ENCODE measurements at places on chromosomes 7 and 10.

DNA sequence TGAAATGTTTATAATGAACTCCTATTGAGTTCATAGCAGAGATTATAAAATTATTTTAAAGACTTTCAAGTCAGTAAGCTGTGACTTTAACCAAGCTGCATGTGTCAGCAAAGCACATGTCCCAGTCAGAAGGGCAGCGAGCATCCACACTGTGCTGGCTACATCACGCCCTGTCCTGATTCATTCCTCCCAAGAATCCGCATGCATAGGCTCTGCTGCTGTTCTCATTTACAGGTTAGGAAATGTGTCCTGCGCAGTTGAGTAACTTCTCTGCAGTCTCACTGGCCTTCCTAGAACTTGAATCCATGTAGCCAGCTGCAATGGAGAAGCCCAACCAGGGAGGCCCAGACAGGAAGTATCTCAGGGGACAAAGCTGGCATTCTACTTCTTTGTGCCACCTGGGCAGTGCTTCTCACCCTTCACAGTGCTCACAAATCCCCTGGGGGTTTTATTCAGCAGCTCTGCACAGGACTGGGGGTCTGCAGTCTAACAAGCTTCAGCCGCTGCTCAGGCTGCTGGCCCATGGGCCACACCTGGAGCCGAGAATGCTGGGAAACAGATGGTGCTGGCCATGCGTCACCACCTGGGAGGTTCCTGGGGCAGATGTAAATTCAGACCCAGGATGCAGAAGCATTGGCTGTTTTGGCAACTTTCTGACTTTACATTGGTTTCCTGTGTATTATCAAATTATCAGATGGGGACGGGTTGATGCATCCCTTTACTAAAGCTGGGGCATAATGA lies 192.8 kb upstream of the GDF10 start:
- DNase-seq = no peak

DNA sequence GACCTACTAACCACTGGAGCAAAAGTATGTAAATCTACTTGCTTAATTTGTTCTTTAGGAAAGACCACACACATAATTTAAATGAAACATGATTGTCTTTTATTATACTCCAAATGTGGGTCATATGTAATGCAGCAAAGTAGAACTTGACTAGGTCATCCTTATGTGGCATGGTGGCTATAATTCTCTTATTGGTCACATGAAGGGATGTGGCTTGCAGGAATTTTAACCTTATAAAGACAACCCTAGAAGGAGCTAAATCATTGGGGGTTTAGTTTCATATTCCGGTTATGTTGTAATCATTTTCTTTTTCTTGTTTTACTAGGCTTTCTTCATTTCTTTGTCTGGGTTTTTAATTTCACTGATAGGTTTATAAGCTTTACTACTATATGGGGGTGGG lies 93.9 kb downstream of the SEPTIN7 start:
- DNase-seq = no peak

GRCh38 chr7:29469281-29469680 lies 94.4 kb upstream of the PRR15 start:
- no peak for DNase-seq

GRCh38 chr7:24191362-24191761 lies 92.6 kb upstream of the NPY start:
- DNase-seq = no peak

GRCh38 chr10:13648425-13648824 lies 61.7 kb downstream of the PRPF18 start:
- DNase-seq = no peak

GRCh38 chr10:101063548-101064414 lies 2.0 kb downstream of the KAZALD1 start:
- DNase-seq = no peak

DNA sequence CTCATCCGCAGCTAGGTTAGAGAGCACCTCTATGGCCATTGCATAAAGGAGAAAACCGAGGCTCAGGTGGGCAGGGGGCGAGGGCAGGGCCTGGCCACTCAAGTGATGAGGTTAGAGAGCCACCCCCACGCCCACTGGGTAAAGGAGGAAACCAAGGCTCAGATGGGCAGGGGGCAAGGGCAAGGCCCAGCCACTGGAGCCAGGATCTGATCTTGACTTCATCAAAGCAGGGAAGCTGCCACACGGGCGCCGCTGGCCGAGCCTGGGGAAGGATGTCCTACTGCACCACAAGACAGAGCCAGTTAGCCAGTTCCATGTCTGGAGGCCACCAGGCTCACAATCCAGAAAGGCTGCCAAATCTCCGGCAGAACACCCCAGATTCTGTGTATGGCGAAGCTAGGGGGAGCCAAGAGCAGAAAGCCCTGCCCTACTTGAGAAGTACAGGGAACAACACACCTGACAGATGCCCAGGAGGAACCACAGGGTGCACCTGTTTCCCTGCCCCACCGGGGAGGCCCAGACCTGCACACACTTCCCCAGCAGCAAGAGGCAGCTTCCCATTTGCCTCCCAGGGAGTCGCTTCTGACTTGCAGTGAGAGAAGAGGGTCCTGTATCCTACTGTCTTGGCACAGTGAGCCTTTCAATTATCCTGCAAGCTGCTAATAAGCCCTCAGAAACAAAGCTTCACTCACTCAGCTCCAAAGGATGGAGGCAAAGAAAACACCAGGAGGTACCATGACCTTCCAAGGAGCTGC lies 101.9 kb downstream of the TNS3 start:
- DNase-seq = no peak

- DNase-seq = no peak
These were observed 8.0 kb downstream of the GET4 start for GRCh38 chr7:884191-885003.

DNA sequence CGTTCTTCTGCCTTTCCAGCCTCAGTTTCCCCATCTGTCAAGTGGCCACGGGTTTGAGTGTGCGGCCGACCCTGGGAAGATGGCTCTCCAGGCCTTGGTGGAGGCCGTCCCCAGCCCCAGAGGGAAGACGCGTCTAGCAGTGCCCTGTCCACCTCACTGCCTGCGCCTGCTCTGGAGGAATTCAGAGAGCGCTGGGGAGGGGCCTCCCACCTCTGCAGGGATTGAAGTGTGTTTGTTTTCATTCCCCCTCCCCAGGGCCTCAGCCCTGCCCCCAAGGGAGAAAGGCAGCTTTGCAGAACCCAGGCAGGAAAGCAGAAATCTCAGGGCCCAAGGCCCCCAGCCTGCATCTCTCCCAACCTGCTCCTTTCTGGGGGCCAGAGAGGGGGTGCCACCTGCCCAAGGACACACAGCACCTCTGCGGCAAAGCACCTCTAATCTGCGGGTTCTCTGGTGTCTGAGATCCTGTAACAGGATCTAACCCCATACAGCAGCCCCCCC lies 91.0 kb downstream of the MICALL2 start:
- DNase-seq = no peak

GRCh38 chr7:104914421-104914820 lies 99.6 kb upstream of the KMT2E start:
- DNase-seq = no peak

DNA sequence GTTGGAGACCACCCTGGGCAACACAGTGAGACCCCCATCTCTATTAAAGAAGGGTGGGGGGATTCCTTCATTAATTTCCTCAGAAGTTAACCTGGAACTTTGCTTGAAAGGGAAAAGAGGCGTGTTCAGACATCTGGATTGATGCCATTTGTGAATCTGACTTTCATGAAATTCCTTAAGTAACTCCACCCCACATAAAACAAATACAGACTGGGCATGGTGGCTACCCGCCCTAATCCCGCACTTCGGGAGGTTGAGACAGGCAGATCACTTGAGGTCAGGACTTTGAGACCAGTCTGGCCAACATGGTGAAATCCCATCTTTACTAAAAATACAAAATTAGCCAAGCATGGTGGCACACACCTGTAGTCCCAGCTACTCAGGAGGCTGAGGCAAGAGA lies 75.0 kb downstream of the EEPD1 start:
- DNase-seq = no peak

- no peak for DNase-seq
These were observed 139.8 kb upstream of the NAMPT start for GRCh38 chr7:106424476-106425016.

DNA sequence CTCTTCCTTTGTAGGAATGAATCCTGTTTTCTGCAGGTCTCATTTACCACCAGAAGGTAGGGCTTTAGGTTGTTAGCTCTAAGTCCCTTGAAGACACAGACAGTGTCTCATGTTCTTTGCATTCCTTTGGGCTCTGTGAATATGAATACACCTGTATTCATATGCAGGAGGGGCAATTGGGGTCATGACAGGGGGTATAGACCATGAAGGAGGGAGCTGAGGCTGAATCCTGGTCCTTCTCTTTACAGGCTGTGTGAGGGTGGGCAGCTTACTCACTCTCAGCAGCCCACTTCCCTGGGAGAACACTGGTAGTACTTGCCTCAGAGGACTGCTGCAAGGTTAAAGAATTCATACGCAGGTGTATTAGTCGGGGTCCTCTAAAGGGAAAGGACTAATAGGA lies 267.2 kb upstream of the MGMT start:
- no peak for DNase-seq

GRCh38 chr7:150515248-150516147 lies 826 bp downstream of the GIMAP7 start:
- DNase-seq = no peak

DNA sequence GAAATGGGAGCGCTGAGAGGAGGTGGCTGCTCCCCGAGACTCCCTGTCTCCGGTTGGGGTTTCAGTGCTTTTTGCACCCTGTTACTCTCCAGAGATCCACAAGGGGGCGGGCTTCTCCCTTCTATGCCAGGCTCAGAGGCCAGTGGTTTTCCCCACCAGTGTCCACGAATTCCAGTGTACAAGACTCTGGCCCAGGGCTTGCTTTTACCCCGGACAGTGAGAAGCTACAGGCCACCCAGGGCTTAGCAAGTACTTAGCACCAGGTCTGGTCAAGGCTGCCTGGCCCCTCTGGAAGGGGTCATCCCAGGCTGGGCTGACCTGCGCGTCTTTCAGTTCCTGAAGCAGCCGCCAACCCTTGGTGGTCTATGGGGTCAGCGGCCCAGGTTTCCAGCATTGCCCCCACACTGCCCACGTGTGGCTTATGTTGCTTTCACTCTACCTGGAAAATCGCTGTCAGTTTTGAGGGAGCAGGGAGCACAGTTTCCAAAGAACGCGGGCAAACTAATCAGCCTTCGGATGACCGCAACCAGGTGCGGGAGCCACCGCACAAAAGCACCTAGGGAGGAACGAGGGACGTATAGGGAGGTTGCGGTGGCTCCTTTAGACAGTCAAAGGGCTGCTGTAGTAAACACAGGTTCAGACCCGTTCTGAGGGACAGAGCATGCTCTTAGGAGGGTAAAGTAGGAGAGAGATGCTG lies 6.8 kb downstream of the CYP26A1 start:
- peak; percentile 44 for DNase-seq

DNA sequence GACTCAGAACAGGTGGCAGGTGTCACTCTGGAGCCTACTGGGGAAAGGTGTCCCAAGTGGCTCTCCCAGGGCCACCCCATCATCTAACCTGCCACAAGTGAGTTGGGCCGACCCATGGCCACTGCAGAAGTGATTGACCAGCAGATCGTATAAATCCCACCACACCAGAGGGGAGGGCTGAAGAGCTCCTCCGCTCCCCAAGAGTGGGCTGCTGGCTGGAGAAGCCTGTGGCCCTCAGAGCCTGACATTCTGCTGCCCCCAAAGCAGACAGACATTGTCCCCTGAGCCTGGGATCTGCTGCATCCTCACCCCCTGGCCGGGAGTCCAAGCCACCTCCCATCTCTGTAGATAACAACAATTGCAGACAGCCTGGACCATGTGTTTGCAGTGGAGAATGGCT lies 36.7 kb downstream of the ANXA8 start:
- DNase-seq = no peak

- no peak for DNase-seq
These were observed 39.4 kb upstream of the NPFFR1 start for GRCh38 chr10:70323138-70323696.

DNA sequence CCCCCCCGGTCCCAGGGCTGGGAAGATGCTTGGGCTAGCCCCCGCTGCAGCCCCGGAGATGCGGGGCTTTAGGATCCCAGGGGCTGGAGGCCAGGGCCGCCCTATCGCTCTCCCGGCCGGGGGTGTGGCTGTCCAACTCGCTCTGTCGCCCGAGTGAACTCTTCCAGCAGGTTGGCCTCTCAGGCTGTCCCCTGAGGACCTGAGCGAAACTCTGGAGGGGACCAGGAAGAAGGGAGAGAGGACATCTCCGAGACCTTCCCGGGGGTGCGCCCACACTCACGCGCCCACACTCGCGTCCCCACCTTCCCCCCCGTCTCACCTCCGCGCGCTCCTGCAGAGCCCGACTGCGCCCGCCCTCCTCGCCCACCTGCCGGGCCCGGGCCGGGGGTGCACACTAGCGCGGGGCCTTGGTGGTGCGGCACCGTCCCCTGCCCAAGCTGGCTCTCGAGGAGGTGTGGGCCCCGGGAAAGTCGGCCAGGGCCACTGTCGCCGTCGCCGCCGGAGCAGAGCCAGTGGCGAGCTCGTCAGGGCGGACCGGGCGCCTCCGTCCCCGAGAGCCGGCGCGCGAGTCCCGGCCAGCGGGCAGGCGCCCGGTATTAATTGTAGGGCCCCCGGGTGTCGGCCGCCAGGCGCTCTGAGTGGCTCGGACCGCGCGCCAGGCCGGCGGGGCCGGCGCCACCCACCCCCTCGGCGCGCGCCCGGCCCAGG lies 101.7 kb upstream of the SVIL start:
- peak; percentile 28 for DNase-seq

DNA sequence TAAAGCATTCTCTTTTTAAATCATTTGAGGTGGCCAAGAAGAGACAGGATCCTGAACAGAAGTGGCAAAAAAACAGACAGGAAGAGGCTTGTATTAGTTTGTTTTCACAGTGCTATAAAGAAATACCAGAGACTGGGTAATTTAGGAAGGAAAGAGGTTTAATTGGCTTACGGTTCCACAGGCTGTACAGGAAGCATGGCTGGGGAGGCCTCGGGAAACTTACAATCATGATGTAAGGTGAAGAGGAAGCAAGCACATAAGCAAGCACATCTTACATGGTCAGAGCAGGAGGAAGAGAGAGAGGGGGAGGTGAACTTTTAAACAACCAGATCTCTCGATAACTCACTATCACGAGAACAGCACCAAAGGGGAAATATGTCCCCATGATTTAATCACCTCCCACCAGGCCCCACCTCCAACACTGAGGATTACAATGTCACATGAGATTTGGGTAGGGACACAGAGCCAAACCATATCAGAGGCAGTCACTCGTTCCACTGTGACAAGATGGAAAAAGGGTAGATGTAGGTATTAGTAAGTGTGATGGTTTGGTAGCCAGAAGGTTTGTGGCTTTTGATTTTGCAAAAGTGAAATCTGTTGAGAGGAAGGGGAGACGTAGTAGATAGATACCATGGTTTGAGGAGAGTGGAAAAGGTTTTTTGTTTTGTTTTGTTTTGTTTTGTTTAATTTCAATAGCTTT lies 5.1 kb downstream of the MSRB2 start:
- DNase-seq = no peak

DNA sequence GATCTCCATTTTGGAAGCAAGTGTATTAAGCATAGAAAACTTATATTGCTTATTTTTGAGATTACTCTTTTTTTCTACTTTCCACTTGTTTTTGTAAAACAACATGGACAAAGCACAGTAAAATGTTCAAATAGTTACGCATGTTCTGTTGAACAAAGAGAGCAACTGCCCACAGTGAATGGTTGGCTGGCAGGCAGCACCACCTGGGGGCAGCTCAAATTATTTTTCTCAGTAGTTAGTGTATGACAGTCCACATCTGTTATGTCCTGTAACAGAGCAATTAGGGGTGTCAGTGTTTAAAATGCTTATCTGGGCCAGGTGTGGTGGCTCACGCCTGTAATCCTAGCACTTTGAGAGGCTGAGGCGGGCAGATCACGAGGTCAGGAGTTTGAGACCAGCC lies 46.1 kb upstream of the CACUL1 start:
- no peak for DNase-seq

Measured in SK-N-DZ (cell line).